ENCODE measurements at places on chromosomes 6 and 20. TPM values are rescaled to one million over a fixed set of nuclear protein-coding genes. Genes with fewer than 3 reads are reported as not detected.

DNA sequence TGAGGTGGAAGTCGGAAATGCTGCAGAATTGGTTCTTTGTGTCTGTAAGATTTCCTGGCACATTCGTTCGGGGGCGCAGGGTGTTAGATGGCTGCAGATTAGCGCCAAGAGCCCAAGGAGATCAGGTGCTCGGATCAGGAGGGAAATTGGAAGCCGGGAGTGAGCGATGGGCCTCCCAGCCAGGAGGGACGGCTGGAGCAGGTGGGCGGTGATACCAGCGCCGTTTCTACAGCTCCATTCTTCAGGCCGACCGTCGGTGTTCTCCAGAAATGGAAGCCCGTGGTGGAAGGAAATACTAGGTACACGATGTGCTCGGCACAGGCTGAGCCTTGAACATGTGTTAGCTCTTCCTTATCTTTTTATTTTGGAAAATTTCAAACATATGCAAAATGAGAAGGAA lies 6.5 kb downstream of the SIRPA start:
- no peak for DNase-seq

GRCh38 chr20:4233520-4233919 lies 218.2 kb upstream of the RNF24 start:
- DNase-seq: no peak

DNA sequence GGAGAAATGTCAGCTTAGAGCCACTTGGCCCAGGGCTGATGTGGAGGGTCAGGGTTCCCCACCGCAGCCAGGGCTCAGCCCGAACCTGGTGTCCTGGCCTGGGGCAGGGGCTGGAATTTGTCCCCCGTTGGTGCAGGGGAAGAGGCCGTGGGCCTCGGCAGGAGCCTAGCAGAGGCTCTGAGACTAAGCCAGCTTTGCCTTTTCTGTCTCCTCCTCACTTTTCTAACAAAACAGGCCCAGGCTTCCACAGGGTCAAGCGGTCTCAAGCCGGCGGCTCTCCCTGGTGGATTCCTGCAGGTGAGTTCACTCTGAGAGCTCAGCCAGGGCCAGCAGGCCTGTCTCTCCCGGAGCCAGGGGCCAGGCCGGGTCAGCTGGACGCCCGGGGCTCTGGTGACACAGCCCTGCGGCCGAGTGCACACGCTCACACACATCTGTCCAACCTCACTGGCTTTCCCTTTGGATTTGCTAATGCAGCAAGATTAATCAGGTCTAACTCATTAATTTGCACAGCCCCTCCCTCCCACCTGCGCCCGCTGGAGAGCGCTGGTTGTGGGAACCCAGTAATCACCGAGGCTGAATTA lies 2.9 kb upstream of the CHRNA4 start:
- DNase-seq: no peak

- no peak for DNase-seq
Measured at GRCh38 chr20:48403167-48403761, 424.5 kb downstream of the PREX1 start.

DNA sequence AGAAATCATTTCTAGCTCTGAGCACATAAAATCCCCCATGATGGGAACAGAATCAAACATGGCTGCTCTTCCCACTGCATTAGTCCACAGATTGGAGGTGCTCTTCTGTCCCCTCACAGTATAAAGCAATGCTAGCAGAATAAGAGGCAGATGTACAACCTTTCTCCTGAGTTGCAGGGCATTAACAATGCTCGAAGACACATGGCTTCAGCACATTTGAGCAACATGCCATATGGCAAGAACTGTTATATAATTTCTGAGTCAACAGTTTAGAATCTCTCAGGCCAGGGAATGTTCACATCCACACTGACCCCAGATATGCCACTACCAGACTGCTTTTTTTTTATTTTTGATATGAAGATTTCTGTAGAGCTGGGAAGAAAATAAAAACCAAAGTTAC lies 119.6 kb downstream of the KIF13A start:
- DNase-seq: no peak

VSTM2L gene
- total RNA-seq: 1.1 TPM

WFDC12 gene
- total RNA-seq: not detected
